LNCaP clone FGC (cell line): ENCODE measurements at places on chromosomes 3 and 15.

- DNase-seq, result no peak
These were observed 273.6 kb downstream of the FOXP1 start for GRCh38 chr3:71309886-71310285.

GRCh38 chr15:82540055-82540983, at the start of gene RPS17:
RPS17 (minus strand) TSS chr15:82540457; CDS start chr15:82540428, 29 bp downstream.
- peak; percentile 86 for DNase-seq

GRCh38 chr3:154250291-154250690, 74.0 kb downstream of the DHX36 start:
- DNase-seq, result no peak

- no peak for DNase-seq
These were observed 28.9 kb upstream of the LPP start for GRCh38 chr3:188125076-188125475.

DNA sequence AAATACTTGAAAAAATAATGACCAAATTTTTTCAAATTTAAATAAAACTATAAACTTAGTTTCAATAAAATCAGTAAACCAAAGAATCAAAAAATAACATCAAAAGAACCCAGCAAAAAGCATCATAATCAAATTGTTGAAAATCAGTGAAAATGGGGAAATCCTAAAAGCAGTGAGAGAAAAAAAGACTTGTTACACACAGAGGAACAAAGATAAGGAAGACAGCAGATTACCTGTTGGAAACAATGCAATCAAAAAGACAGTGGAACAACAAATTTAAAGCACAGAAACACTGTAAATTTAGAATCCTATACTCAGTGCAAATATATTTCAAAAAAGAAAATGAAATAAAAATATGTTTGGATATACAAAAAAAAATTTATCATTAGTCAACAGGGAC, 156.2 kb upstream of the LMCD1 start:
- DNase-seq, result no peak

GRCh38 chr3:3027976-3028567, 82.1 kb downstream of the IL5RA start:
- no peak for DNase-seq

DNA sequence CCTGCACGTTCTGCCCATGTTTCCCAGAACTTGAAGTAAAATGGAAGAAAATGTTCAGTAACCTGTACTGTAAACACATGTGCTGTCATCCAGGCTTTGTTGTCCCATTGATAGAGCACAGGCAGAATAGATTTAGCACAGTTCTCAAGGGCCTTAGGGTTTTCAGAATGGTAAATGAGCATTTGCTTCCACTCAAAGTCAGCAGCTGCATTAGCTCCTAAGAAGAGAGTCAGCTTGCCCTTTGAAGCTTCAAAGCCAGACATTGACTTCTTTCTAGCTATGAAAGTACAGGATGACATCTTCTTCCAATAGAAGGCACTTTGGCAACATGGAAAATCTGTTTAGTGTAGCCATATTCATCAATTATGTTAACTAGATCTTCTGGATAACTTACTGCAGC, 76.2 kb upstream of the TMEM108 start:
- no peak for DNase-seq

DNA sequence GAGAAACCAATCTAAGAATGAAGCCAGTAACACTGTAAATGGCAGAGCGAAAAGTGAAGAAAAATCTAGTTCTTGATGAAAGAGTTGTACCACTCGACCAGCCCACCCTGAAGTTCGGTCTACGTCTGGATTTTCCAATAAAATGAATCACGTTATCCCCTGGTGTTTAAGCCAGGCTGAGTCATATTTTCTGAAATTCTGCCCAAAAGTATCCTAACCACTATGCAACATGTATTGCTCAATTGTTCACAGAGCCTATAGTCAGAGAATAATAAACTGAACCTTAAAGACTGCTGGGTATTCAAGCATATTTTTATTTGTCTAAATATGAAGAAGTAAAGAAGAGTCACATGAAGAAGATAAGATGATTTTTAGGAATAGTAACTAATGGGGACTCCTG, 245.7 kb downstream of the FGF12 start:
- no peak for DNase-seq

- DNase-seq, result no peak
These were observed 28.1 kb upstream of the MCTP2 start for GRCh38 chr15:94203306-94203705.

- DNase-seq, result no peak
These were observed 5.3 kb downstream of the BRPF1 start for GRCh38 chr3:9736831-9737230.

DNA sequence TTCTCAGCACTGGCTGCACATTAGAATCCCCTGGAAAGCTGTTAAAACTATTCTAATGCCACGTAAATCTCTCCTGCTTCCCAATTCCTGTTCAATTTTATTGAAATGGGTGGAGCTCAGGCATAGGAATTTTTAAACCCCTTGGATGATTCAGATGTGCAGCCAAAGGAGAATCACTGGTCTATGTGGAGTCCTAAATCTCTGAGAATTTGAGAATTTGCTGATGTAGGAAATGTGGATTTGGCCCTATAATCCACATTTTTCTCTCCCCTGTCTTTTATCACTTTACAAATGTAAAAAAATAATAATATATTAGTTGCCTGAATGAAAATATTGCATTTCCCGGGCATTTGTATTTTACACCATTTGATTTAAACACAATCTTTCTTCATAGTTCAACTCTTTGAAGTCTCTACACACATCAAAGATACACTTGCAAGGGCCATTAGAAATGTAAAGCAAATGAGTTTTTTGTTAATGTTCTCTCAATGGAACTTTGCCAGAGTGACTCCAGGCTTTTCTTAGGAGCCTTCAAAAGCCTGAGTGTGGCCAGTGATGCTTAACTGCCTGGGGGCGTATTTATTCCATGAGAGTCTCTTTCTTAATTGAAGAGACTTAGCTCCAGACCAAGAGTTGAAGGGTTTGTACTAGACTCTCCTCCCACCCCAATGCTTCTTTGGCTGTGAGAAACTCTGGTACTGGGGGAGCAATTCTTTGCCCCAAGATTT, 48.8 kb upstream of the PTX3 start:
- DNase-seq, result no peak

DNA sequence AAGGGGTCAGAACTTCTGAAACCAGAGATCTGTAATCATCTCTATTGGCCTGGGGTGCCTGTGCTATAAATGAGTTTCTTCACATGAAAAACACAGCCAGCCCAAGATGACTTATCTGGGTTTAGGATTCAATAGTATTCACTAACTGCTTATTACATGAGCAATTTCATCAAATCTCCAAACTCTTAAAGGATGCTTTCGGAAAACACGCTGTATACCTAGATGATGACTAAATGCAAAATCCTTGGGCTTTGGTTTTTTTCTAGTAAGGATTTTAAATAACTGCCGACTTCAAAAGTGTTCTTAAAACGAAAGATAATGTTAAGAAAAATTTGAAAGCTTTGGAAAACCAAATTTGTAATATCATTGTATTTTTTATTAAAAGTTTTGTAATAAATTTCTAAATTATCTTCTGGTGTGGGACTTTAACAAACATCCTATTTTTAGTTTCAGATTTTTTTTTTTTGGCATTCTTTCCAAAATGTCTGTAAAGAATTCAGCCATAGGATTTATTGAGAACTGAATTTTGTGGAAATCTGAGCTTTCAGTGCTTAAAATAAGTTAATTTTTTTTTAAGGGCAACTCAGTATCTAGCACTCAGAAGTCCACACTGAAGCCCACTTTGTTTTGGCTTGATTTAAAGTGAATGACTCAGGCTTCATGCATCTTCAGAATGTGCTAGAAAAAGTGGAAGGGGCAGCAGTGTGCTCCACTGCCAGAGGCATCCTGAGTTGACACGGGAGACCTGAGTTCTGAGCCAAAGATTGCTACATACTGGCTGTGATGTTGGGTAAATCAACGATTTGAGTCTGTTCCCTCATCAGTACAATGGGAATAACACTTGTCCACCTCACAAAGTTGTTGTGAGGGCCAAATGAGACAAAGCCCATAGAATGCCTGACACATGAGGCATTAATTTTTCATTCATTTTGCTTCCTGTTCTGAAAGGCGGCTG, 18.7 kb downstream of the TMEM43 start:
- DNase-seq, result no peak

DNA sequence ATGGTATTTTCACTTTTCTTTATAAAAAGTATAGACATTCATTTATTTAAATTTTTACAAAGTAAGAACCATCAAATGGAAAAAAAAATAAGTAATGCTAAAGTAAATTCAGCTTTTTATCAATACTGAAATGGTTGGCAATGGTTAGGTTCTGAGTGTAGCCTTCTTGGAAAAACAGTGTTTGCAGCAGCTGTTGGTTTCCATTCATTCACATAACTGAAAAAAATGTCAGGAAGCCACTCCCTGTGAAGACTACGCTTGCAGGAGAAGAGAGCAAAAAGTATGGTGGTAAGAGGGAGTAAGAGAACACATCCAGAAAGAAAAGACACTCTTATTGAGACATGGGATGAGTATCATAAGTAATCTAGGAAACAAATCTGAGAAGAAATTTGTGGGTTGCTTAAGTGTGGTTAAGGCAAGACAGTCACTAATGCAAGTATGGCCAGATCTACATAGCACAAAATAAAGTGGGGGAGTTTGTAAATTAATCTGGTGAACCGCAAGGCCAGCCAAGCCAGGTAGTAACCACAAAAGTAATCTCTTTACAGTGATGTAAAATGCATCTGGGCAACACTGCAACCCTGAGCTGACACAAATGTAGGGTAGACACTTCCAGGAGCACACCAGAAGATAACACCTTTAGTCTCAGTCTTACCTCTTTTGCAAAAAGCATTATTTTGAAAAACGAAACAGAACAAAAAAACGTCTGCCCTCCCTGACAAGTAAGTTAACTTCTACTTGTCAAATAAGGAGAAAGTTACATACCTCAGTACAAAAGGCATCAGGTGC, 133.7 kb downstream of the IGSF11 start:
- no peak for DNase-seq
